GM23338 (cell line): ENCODE measurements at places on chromosomes 1 and 21. TPM values are rescaled to one million over a fixed set of nuclear protein-coding genes. Genes with fewer than 3 reads are reported as not detected.

LCK gene
- total RNA-seq, result 69.4 and 86.6 TPM in 2 replicates

SERINC2 gene
- total RNA-seq, result 18.8 and 20.5 TPM in 2 replicates

CELA2A gene
- not detected in 2 replicates for total RNA-seq

CHAF1B gene
- total RNA-seq, result 13.1 and 17.4 TPM in 2 replicates

CCDC30 gene
- 0.23 and 0.56 TPM in 2 replicates for total RNA-seq

GLMN gene
- total RNA-seq, result 30.3 and 36.8 TPM in 2 replicates

KRTAP13-2 gene
- not detected in 2 replicates for total RNA-seq

GRCh38 chr1:4147509-4147908 lies 247.4 kb upstream of the C1orf174 start:
- H3K4me3 ChIP-seq, result no peak overlapping the region
- peaks cover 7% of the 10 kb centered on the region; the same call in 1 of the 2 replicates for H3K36me3 ChIP-seq
- H3K27me3 ChIP-seq, result no peaks in the 10 kb centered on the region
- no peak overlapping the region for H3K27ac ChIP-seq
- DNase-seq, result no peak
- no peaks in the 10 kb centered on the region for H3K4me1 ChIP-seq

GRCh38 chr1:38418195-38419030 lies 371.8 kb upstream of the POU3F1 start:
- DNase-seq, result no peak
- H3K4me3 ChIP-seq, result no peak overlapping the region
- H3K4me1 ChIP-seq, result peaks cover 13% of the 10 kb centered on the region

GRCh38 chr1:168096296-168097165 lies 40.2 kb downstream of the GPR161 start:
- DNase-seq, result no peak
- H3K27me3 ChIP-seq, result no peaks in the 10 kb centered on the region
- H3K4me1 ChIP-seq, result no peaks in the 10 kb centered on the region
- no peak overlapping the region for H3K4me3 ChIP-seq
- H3K36me3 ChIP-seq, result no peaks in the 10 kb centered on the region

GRCh38 chr1:178126741-178127185 lies 32.9 kb downstream of the RASAL2 start:
- H3K4me1 ChIP-seq, result peaks cover 12% of the 10 kb centered on the region; the same call in 1 of the 2 replicates
- H3K36me3 ChIP-seq, result no peaks in the 10 kb centered on the region
- DNase-seq, result no peak
- no peak overlapping the region for H3K27ac ChIP-seq

- H3K27me3 ChIP-seq, result no peaks in the 10 kb centered on the region
- H3K27ac ChIP-seq, result no peak overlapping the region
- peaks cover 9% of the 10 kb centered on the region; the same call in 1 of the 2 replicates for H3K4me1 ChIP-seq
- no peak overlapping the region for H3K4me3 ChIP-seq
- no peak for DNase-seq
- no peaks in the 10 kb centered on the region for H3K36me3 ChIP-seq
These were observed 287.0 kb upstream of the PLXNA2 start for GRCh38 chr1:208531003-208531750.

- H3K27me3 ChIP-seq, result no peaks in the 10 kb centered on the region
- no peak overlapping the region for H3K27ac ChIP-seq
- DNase-seq, result no peak
- H3K4me1 ChIP-seq, result no peaks in the 10 kb centered on the region
- no peaks in the 10 kb centered on the region for H3K36me3 ChIP-seq
These were observed 2.0 kb downstream of the SLAMF7 start for GRCh38 chr1:160741092-160741501.

DNA sequence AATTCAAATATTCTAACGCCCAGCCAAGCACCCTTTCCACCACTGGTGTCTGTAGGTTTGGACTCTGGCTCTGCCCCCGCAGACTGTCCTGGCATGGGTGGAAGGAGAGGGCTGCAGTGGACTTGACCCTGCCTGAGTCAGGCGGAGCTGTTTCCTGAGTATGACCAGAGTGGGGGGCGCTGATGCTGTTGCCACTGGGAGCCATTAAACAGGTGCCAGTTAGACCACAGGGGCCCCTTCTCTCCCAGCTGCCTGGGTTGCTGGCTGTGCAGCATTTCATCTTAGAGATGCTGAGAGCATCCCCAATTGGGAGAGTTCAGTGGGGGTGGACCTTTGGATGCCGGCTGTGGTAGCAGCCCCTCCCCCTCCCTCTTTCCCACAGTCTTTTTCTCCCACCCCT lies 539.5 kb downstream of the MATN1 start:
- no peaks in the 10 kb centered on the region for H3K4me1 ChIP-seq
- H3K4me3 ChIP-seq, result no peak overlapping the region

DNA sequence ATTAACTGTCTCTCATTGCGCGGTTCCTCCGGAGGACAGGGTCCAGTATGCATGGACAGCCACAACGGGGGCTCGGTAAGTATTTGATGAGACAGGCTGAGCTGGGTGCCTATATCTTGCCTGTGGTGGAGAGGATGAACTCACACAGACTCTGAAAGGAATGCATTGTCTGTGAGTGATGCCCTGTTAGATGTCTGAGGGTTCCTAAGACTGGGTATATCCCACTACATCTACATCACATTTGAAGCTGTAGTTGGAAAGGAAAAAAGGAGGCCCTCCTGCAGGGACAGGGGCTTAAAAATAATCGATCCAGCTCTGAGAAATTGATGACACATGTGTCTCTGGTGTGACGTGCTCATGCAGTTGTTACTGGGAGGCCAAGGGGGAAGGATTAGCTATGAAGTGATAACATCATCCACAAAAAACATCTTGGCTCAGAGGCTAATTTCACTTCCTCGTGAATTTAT lies 1.9 kb downstream of the ADARB1 start:
- no peak for DNase-seq
- no peaks in the 10 kb centered on the region for H3K36me3 ChIP-seq
- no peak overlapping the region for H3K27ac ChIP-seq

DNA sequence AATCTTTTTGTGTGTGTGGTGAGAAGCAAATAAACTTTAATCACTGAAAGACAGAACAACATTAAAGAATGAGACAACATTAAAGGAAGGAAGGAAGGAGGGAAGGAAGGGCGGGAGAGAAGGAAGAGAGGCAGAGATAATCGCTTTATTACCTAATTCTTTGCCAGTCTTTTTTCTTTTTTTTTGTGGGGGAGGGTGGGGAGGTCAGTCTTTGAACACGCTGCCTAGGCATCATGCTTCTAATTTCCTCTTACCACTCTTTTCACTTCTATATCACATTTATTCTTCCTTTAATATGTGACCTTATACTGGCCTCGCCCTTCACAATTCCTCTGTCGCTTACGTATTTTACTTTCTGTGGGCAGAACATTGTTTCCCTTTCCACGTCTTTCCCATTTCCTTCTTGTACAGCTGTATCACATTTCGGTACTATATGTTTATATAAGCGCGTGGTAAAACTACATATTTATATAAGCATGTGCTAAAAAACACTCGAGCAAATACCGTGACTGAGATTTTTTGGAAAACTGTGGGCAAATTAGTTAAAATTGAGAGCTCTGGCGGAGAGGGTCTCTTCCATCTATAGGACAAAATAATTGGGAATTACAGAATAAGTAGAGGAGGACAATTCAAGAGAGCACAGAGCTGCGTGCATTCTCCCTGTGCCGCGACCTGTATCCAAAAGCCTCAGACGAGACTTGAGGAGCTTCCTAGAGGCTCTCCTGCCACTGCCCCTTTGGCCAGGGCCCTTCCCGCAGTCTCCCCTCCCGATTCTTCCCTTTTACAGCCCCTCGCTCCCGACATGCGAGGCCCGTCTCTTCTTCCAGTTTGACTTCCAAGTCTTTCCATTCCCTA lies 823 bp upstream of the PRKAA2 start:
- peaks cover 47% of the 10 kb centered on the region for H3K27me3 ChIP-seq
- no peak for DNase-seq
- peaks cover 7% of the 10 kb centered on the region for H3K4me1 ChIP-seq
- H3K36me3 ChIP-seq, result no peaks in the 10 kb centered on the region

- DNase-seq, result no peak
- H3K36me3 ChIP-seq, result no peaks in the 10 kb centered on the region
- no peak overlapping the region for H3K4me3 ChIP-seq
- no peaks in the 10 kb centered on the region for H3K27me3 ChIP-seq
- no peaks in the 10 kb centered on the region for H3K4me1 ChIP-seq
These were observed 39.9 kb downstream of the STUM start for GRCh38 chr1:226588484-226588883.

GRCh38 chr21:18743531-18743930 lies 339.9 kb upstream of the TMPRSS15 start:
- H3K27ac ChIP-seq, result no peak overlapping the region
- no peak for DNase-seq
- H3K27me3 ChIP-seq, result no peaks in the 10 kb centered on the region
- no peak overlapping the region for H3K4me3 ChIP-seq
- no peaks in the 10 kb centered on the region for H3K36me3 ChIP-seq

DNA sequence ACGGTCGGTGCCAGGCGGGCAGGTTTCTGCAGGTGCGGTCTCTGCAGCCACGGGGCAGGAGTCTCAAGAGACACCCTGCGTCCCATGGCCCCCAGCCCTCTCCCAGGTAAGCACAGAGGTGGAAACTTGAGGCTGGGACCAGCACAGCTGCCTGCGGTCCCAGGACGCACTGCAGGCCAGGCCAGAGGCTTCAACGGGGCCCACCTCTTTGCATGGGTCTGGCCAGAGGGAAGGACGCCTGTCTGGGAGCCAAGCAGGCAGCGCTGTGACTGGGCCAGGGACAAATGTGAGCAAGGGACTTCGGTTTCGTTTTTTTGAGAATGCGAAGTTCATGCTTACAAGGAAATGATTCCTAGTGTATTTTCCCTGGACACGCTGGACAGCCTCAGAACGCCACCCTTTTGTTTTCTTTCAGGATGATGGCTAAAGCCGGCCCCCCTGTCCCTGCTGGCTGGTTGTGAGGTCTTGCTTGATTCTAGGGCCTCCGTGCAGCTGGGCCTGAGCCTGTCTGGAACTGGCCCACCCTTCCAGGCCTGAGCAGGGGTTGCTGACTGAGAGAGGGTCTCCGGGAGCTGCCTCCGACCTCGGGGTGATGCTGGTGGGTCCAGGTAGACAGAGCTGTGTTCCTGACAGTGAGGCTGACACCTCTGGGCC lies 38.3 kb downstream of the MORN1 start:
- H3K27me3 ChIP-seq, result no peaks in the 10 kb centered on the region
- H3K4me3 ChIP-seq, result no peak overlapping the region
- H3K4me1 ChIP-seq, result no peaks in the 10 kb centered on the region
- H3K27ac ChIP-seq, result 0 out of 2 replicates have a peak overlapping the region, but pooled peaks have one; percentile 26
- DNase-seq, result no peak

GRCh38 chr1:203511513-203511912 lies 17.6 kb downstream of the OPTC start:
- peaks cover 45% of the 10 kb centered on the region for H3K4me1 ChIP-seq
- DNase-seq, result no peak
- peaks cover 45% of the 10 kb centered on the region for H3K27me3 ChIP-seq
- no peak overlapping the region for H3K4me3 ChIP-seq
- H3K36me3 ChIP-seq, result no peaks in the 10 kb centered on the region

DNA sequence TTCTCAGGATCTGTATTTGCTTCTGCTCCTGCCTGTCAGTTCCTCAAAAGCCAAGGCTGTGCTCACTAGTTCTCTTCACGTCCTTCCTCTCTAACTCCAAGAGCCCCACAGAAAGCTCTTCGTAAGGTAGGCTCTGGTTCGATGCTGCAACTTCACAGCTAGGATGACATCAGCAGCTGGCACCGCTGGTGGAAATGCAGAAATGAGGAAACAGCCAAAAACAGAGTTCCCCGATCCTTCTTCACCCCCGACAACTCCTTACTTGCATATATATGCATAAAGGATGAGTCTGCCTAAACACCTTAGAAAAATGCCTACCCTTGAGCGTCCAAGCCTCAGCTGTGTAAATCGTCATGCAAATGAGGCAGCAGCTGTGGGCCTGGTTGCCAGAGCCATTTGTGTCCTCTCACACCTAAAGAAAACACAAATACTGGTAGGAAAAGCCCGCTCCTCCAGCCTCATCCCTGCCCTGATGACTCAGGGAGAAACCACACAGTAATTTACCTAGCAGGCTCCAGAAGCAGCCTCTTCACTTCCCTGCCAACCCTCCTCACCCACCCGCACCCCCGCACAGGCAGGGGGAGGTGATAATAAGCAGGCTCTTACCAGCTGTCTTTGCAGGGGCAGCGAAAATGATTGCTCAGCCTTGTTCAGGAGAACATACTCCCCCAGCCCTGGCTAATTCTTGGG lies 28.2 kb downstream of the BATF3 start:
- H3K4me1 ChIP-seq, result peaks cover 12% of the 10 kb centered on the region
- H3K36me3 ChIP-seq, result no peaks in the 10 kb centered on the region
- DNase-seq, result peak; percentile 34
- H3K27me3 ChIP-seq, result peaks cover 3% of the 10 kb centered on the region; the same call in 1 of the 2 replicates
- no peak overlapping the region for H3K4me3 ChIP-seq
- 0 out of 2 replicates have a peak overlapping the region, but pooled peaks have one; percentile 10 for H3K27ac ChIP-seq
